ENCODE measurements at places on chromosomes 7 and 10. TPM values are rescaled to one million over a fixed set of nuclear protein-coding genes. Genes with fewer than 3 reads are reported as not detected.
A peak's percentile ranks its signal among the peaks of the same experiment; 100 is the strongest.

OR2A1 gene
- not detected for polyA plus RNA-seq

DNA sequence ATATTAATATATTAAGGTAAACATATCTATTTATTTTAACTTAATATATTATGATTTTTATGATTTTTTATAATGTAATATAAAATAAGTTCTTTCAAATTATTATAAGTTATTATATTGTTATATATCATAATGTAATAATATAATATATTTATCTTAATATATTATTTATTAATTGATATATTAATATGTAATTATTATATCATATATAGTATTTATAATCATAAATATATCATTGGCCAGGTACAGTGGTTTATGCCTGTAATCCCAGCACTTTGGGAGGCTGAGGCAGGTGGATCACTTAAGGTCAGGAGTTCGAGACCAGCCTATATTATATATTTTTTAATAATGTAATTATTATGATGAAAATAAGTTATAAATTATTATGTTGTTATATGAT, 118.1 kb downstream of the MPP7 start:
- DNase-seq = no peak

- DNase-seq = peak; percentile 14
These were observed 237.2 kb downstream of the TCF7L2 start for GRCh38 chr10:113187063-113187777.

DNA sequence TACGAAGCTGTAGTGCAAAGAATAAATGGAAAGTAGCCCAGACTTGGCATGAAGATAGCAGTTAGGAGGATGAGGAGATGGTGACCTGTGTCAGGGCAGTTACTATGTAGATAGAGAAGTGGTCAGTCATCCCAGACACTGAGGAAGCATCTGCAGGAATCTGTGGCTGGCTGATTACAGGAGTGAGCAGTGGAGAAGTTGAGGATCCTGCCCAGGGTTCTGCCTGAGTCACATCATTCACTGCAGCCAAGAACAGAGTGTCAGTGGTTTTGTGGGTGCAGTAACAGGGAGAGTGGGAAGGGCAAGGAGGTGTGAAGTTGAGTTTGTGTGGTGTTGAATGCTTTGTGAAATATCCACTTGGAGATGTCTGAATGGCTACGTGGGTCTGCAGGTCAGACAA, 676.4 kb upstream of the NRP1 start:
- DNase-seq = peak; percentile 49

DNA sequence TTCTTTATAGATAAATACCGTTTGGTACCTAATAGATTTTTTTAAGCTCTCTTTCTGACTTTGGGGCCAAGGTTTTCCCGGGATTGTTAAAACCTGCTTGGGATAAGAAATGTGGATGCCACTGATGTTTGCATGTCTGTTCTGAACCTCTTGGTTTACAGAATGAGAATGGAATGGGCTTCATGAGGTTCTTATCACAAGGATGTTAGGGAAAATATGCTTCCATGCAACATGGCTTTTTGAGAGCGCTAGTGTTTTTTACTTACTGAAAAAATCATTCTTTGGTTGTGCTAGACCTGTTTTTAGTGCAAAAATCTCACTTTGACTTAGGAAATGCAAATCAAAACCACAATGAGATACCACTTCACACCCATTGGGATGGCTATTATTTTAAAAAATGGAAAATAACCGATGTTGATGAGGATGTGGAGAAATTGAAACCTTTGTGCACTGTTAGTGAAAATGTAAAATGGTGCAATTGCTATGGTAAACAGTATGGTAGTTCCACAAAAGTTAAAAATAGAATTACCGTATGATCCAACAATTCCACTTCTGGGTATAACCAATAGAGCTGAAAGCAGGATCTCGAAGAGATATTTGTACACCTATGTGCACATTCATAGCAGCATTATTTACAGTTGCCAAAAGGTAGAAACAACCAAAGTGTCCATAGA, 38.9 kb downstream of the TSPAN14 start:
- no peak for DNase-seq

DNA sequence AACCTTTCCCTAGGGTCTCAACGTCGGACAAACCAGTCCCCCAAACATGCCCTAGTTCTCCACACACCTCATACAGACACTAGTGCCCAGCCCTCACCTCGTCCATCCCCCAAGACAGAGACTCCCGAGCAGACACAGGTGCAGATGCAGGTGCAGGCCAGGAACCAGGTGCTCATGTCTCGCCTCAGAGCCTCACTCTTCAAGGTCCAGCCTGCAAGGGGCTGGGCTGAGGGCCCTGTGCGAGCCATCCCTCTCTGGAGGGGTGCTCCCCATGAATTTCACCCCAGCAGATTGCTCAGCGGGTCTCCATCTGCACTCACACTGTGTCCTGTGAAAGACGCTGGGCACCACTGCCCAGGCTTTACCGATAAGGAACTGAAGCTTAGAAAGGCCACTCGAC, 36.9 kb upstream of the TUBB8 start:
- DNase-seq = no peak

GRCh38 chr10:132163278-132163765, 23.4 kb upstream of the DPYSL4 start:
- DNase-seq = no peak

DNA sequence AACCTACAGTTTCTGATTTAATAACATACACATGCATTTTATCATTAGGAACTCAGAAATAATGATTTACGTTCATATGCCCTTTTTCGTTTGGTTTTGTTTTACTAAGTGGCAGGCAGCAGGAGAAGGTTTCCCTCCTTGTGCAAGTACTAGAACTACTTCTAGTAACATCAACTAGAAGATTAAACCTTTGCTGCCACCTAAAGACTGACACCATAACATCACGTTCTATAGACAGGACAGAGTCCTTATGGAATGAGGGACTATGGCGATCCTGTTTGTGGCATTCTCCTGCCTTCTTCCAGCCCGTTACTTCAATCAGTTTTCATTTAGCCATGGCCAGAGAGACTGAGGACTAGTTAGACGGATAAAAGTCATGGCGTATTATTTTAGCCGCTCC, 53.2 kb downstream of the GAD2 start:
- DNase-seq = no peak

MMD2 gene
- not detected for polyA plus RNA-seq

NEUROG3 gene
- not detected for polyA plus RNA-seq

CRTAC1 gene
- polyA plus RNA-seq = not detected

SFTPA1 gene
- not detected for polyA plus RNA-seq

DNA sequence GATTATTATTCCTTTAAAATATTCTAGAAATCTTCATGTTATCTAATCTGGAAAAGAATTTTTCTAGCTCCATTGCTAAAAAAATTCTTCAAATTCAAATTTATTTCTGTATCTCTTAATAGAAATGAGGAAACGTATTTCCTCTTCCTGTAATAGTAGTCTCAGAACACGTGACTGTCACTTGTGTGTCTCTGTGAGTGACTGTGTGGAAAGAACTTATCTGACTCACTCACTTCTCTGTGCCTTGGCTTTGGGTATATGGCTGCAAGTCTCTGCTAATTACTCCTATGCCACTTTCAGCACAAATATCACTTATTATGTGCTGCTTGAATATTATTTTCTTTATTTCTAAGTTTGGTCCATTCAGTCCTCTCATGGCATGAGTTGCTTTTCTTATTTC, 132.7 kb downstream of the CNTNAP2 start:
- DNase-seq = no peak

GGCT gene
- 39.7 TPM for polyA plus RNA-seq

NUTM2D gene
- polyA plus RNA-seq = 1.7 TPM

DNA sequence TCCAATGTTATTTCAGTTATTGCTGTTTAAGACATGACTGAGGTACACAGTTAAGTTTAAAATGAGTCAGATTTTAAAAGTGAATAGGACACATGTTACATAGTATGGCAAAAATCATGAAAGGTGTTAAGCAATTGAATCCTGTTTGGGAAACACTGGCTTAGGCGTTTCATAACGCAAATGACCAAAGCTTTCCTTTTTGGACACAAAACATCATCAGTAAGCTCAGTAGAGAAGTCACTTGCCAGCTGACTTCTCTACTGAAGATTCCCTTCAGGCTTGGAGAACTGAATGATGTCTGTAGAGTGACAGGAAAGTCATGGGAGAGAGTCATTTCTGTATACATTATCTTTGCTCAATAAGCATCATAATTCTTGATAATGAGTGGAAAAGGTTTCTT, 64.4 kb upstream of the RSBN1L start:
- DNase-seq = no peak

- DNase-seq = no peak
These were observed 170.2 kb upstream of the HABP2 start for GRCh38 chr10:113382691-113383090.

KNDC1 gene
- not detected for polyA plus RNA-seq

DNA sequence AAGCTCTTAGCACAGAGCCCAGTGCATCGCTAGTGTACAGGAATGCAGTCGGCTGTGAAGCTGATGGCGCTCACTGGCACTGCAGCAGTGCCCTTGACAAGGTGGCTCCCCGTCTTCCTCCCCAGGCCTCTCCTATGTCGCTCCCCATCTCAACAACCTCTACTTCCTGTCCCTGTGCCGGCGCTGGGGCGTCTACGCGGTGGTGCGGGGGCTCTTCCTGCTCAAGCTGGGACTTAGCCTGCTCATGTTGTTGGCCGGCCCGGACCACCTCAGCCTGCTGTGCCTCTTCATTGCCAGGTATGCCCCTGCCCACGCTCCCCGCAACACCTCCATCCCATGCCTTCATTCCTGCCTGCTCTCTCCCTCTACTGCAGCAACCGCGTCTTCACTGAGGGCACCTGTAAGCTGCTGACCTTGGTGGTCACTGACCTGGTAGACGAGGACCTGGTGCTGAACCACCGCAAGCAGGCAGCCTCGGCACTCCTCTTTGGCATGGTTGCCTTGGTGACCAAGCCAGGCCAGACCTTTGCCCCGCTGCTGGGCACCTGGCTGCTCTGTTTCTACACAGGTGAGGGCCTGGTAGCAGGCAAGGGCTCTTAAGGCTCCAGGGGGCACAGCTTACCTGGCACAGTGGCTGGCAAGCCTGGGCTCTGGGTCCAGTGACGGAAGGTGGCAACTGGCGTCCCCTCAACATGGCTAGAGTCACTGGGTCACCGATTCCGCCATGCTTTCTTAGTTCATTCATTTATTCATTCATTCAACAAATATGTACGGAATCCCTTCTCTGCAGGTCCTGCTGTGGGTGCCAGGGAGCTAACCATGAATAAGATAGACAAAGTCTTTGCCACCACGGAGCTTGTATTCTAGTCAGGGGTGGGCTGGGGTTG, 22.3 kb upstream of the C10orf95 start:
- DNase-seq = no peak

- no peak for DNase-seq
These were observed 25.2 kb downstream of the TMEM270 start for GRCh38 chr7:73885975-73886798.

GRCh38 chr7:142476077-142476476, 218.2 kb upstream of the PRSS58 start:
- no peak for DNase-seq

DNA sequence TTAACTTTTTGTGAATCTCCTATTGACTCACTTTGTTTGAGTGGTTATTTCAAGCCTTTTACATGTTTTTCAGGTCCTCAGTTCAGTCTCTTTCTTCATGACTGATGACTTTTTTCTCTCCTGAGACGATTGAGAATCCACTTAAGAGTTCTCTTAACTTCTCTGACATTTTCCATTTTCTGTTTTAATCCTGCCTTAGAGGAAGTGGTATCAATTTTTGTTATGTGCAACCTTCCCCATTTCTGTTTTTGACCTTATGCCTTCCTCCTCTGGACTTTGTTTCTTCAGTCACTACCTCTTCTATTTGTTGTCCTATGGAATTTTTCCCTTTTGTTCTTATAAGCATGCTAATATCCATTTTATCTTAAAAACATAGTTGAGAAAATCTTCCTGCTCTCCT, 2.4 kb downstream of the PSMC2 start:
- no peak for DNase-seq

GRCh38 chr7:2074691-2075090, 158.1 kb downstream of the MAD1L1 start:
- no peak for DNase-seq

SPDYE6 gene
- polyA plus RNA-seq = not detected

- no peak for DNase-seq
These were observed 106.6 kb downstream of the GRB10 start for GRCh38 chr7:50676079-50676478.

DNA sequence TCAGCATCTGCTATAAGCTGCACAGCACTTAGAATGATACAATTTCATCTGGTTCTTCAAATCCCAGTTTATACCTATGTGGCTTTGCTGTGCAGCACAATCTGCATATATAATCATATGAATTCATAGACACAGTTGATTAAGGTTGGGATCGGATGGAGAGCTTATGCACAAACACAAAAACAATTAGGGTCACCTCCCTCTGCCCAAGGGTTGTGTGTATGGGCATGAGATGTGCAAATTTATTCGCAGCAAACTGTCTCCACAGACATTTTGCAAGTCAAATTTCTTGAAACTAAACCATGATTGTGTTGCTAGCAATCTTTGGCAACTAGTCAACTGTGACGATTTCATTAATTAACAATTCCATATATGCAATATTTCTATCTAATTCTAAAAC, 955.7 kb downstream of the SORCS3 start:
- DNase-seq = no peak

DNA sequence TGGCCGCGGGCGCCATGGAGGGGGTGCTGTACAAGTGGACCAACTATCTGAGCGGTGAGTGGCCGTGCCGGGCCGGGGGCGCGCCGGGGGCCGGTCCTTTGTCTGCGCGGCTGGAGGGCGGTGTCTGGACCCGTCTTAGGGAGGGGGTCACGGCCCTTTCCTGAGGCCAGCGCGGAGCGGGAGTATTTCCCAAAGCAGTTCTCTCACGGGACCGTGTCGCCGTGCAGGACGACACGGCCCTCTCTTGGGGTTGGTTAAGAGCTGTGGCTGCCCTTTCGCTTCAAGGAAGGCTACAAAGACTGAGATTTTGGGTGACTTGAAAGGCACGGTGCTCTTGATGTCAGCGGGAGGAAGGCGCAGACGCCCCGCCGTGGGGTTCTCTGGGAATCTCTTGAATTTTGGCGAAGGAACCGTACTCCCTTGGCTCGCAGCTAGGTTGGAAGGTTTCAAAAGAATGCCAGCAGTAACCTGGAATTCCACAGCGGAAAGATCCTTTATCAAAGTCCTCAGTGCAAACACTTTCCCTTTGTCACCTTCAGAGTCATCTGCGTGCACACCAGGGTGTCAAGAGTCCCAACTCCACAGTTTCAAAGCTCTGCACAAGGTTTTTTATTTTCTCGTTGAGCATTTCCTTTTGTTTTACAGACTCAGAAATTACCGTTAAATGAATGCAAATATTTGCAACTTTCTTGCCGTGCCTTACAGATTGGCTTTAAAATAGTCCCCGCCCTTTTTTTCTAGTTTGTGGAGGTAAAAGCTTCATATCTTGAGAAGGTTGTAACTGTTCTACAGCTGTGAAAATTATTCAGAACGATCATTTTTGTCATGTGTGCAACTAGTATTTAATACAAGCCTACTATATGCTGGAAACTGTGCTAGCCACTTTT, 780 bp downstream of the PLEKHA8 start:
- DNase-seq = peak; percentile 47
